ENCODE measurements at places on chromosomes 11 and 22.

DNA sequence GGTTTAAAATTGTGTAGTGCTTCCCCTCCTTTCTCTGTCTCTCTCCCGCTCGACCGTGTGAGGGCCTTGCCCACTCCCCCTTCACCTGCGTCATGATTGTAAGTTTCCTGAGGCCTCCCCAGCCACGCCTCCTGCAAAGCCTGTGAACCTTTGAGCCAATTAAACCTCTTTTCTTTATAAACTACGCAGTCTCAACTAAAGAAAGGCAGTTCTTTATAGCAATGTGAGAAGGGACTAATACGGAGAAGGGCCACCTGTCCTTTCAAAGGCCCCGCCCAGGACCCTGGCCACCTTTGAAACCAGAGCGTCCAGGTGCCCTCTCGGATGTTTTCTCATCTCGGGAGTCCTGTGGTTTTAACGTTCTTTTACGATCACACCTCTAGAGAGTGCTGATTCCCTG, 741.5 kb downstream of the BRD1 start:
- no peak for DNase-seq

DNA sequence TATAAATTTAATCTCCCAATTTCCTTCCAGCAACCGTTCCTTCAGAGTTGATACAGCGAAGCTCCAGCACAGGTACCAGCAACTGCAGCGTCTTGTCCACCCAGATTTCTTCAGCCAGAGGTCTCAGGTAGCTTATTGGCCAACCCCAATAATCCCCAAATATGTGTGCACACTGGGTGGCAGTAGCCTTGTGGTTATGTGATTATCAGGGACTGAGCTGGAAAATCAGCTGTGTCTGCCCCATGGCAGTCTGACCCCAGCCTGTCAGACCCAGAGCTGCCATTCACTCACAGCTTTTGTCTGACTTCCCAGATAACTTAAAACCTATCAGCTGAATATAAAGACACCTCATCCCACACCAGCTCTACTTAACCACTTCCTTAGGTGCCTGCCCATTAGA, 2.0 kb downstream of the HSCB start:
- DNase-seq, result no peak

DNA sequence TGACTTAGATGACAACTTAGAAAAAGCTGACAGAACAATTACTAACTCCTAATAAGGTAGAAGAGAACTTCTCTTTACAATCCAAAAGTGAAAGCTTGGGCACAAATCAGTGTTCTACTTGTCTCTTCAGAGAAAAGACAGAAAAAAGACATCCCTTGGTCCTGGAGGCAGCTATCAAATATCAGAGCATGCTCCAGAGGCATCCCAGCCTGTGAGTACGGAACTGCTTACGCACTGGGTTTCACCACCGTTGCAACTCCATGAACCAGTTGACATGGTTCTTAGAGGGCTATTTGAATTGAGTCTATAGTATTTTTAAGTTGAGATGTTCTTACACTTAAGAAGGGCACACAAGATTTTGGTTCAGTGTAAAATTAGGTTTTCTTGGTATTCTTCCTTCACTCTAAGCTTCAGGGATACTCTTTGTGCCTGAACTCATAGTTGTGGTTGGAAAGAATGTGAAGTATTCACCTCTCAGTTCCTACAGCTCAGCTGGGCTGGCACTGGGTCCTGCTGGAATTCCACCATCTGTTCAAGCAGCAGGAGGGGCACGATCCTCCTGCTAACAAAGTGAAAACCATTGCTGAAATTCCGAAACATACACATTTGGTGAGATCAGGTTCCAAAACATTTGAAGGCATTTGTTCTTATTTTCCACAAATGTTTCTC, 6.3 kb downstream of the AKIP1 start:
- DNase-seq, result no peak

DNA sequence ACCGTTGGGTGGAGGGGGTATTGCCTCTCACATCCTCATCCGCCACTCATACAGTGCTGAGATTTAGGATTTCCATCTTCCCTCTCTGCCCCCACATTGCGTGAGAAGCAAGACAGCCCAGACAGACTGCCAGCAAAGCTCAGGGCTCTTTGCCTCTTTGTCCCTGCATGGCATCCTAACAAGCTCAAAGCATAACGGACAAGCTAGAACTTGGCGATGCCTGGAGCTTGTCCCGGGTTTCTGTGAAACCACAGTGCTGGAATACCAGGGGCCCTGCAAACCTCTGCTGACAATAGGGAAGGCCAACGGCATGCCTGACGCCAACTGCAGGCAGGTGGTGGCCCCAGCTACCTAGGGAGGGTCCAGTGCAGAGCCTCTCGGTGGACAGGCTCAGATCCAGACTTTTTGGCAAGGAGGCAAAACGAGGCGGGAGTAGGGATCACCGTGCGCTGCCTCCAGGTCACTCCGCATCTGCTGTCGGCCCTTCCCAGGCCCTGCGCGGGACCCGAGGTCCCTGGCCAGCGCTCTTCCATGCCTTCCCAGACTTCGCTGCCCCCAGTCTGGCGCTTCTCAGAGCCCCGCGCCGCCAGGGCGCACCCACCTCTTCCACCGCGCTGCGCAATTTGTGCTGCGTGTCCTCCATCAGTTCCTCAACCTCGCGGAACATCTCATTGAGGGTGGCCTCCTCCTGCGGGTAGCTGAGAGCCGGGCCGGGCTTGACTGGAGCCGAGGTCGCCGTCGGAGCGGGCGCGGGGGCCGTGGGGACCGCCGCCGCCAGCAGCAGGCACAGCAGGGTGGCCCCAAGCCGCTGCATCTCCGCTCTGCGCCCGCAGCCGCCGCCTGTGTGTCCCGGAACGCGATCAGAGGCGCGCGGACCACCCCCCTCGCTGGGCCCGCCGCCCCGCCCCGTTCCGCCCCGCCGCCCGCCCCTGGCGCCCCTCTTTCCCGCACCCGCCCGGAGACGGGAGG, at the start of gene DKK3:
Gene DKK3, minus strand, starts transcription at position 858 of the 969 bp plus-strand sequence. Its CDS starts 44 bp downstream, at position 814.
- DNase-seq, result peak; percentile 73

DNA sequence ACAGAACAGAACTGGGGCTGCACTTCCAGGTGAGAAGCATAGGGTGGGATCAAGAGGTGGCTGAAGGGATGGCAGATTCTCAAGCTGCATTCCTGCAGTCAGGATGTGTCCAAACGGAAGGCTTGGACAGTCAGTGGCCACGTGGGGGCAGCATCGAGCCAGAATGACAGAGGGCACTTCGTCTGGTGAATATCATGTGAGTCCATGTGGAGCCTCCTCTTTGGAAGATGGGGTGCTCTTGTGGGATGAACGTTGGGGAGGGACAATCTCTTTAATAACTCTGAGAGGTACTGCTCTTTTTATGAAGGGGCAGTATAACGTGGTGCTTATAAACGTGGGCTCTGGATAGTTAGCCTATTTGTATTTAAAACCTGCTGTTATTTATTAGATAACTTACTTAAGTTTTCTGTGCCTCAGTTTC, 154.9 kb upstream of the NAV2 start:
- peak; percentile 74 for DNase-seq

- DNase-seq, result peak; percentile 42
Measured at GRCh38 chr11:19344661-19345518, 104.1 kb upstream of the E2F8 start.

DNA sequence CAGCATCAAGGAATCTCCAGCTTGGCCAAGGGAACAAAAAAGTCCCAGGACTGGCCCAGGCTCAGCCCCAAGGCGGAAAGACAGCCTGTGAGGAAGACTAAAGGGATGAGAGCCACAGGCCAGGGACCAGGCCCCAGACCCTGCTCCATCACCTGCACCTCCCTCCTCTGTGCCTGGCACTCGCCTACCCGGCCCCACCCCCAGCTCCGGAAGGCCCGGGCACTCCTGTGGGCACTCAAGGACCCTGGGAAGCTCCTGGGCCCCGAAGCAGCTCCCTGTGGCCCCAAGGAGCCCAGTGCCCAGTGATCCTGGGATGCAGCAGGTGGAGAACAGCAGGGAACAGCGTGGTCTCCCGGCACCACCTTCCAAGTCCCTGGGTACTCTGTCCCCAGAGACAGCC, 18.2 kb downstream of the ELFN2 start:
- no peak for DNase-seq

GRCh38 chr11:12288931-12289666, 88.3 kb upstream of the PARVA start:
- DNase-seq, result no peak

DNA sequence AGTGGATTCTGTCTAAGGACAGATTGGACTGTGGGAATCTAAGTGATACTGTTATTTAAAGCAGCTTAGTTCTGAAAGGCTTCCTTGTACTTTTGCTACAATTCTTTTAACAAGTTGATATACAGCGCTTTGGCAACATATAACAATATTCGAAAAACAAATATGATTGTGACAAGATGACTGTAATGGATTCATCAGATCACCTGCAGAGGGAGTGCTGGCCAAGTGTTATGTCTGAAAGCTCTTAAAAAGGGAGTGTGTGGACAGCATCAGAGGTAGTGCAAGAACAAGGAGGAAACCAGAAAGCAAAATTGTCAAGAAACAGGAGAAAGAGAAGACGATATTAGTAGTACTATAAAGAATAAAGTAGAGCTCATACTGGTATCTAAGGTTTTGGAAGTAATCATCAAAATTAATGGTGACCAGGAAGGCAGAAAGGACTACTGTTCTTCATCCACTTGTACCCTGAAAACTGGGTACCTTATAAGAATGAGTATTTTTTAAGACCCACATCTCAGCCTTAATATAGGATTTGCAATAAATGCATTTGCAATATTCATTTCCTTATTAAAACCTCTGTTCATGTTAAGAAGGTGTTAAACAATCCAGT, 1112.0 kb upstream of the CCDC90B start:
- DNase-seq, result no peak

DNA sequence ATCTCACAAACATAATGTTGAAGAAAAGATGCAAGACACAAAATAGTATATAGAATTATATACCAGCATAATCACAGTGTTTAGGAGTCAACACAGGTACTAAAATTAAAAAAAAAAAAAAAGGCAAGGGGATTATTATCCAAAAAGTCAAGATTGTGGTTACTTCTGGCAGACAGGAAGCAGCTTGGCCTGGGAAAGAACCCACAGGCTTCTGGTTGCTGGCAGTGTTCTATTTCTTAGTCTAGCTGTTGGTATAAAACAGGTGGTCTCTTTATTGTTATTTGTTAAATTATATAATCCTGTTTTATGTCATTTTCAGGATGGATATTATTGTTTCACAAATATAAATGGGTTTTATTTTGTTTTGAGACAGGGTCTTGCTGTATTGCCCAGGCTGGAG, 54.0 kb downstream of the C11orf58 start:
- DNase-seq, result no peak
